Activated naive CD4-positive, alpha-beta T cell treated with anti-CD3 and anti-CD28 coated beads, Interleukin-2, amount 10 ng/mL, durations not matched to agents 7 days and 5 days (primary cell): ENCODE measurements at places on chromosomes 16 and 17.

DNA sequence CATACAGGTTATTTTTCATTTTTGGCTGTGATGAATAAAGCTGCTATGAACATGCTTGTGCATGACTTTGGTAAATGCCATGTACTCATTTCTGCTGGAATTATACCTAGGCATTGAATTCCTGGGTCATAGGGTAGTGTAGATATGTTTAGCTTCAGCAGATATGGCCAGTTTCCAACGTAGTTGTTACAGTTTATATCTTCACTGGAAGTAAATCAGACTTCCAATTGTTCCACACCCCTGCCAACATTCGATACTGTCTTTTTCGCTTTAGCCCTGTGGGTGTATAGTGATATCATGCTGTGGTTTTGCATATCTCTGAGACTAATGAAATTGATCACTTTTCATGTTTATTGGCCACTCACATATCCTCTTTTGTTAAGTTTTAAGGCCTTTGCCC is 50.4 kb downstream of the ARHGAP27 start:
- no peak for DNase-seq

GRCh38 chr16:2037647-2038381 is 9.8 kb downstream of the NTHL1 start:
- DNase-seq: no peak

- DNase-seq: no peak
Measured at GRCh38 chr16:8806272-8806983, 8.8 kb downstream of the PMM2 start.

DNA sequence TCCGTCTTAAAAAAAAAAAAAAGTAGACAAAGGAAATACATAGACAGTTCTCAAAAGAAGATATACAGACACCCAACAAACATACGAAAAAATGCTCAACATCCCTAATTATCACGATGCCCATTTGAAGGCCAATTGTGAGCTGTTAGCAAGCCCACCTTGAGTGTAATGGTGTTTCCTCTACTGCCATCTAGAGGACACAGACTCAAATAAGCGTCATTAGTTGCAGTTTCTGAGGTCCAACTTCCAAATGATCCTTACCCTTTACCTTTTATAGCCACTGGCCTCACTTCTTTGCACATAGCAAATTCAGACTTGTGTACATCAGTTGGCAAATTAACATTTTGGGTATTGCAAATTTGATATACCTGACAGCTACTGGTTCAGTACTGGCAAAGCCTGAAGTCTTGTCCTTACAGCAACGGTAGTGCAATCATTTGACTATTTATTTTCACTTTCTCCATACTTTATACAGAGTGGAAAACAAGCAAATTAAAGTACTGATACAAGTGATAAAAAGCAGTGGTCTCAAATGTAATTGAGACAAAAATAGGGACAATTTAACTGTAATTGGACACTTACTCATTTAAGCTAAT is 536.3 kb upstream of the EEF2KMT start:
- no peak for DNase-seq
